ENCODE measurements at places on chromosomes 7 and 10. TPM values are rescaled to one million over a fixed set of nuclear protein-coding genes. Genes with fewer than 3 reads are reported as not detected.

DNA sequence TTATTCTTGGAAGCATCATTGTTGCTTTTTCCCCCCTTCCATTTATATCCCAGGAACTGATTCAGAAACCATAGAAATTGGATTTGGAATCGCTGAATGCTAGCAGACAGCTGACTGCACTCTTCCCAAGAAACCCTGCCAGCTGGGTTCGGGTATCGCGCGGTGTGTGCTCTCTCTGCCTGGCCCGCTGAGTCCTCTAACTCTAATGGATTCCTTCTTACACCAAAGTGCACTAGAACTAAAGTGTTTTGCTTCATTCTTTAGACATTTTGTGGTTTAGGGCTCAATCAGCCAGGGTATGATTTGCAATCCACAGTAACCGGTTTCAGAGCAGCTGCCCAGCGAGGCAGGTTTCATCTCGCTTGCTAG, 92.2 kb downstream of the EGFR start:
- peak overlapping the region; percentile 55 for H3K27ac ChIP-seq
- no peaks in the 10 kb centered on the region for H3K36me3 ChIP-seq
- peaks cover 22% of the 10 kb centered on the region for H3K4me1 ChIP-seq
- H3K27me3 ChIP-seq = no peaks in the 10 kb centered on the region
- peak; percentile 78 for DNase-seq

- no peak overlapping the region for H3K27ac ChIP-seq
- DNase-seq = no peak
- H3K4me3 ChIP-seq = no peak overlapping the region
- H3K4me1 ChIP-seq = peaks cover 17% of the 10 kb centered on the region
- no peaks in the 10 kb centered on the region for H3K36me3 ChIP-seq
- no peaks in the 10 kb centered on the region for H3K27me3 ChIP-seq
These were observed 540.3 kb upstream of the IGFBP3 start for GRCh38 chr7:46461334-46461777.

DNA sequence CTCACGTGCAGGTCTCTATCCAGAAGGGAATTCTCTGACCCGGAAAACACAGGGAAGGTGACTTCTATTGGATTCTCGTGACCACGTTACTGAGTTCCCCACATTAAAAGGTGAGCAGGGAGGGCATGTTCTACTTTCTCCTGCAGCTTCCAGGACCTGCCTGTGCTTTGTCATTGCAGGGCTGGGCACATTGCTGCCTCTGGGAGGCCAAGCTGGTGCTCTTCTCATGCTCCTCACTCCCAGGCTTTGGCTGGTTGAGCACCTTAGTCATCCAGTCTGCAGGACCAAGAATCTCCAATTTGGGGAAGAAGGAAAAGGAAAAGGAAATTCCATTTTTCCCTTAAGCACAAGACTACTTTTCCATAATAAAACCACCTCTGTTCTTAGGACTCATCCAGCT, 86.5 kb upstream of the TMEM72 start:
- no peaks in the 10 kb centered on the region for H3K36me3 ChIP-seq
- no peaks in the 10 kb centered on the region for H3K4me1 ChIP-seq
- no peak overlapping the region for H3K4me3 ChIP-seq

DNA sequence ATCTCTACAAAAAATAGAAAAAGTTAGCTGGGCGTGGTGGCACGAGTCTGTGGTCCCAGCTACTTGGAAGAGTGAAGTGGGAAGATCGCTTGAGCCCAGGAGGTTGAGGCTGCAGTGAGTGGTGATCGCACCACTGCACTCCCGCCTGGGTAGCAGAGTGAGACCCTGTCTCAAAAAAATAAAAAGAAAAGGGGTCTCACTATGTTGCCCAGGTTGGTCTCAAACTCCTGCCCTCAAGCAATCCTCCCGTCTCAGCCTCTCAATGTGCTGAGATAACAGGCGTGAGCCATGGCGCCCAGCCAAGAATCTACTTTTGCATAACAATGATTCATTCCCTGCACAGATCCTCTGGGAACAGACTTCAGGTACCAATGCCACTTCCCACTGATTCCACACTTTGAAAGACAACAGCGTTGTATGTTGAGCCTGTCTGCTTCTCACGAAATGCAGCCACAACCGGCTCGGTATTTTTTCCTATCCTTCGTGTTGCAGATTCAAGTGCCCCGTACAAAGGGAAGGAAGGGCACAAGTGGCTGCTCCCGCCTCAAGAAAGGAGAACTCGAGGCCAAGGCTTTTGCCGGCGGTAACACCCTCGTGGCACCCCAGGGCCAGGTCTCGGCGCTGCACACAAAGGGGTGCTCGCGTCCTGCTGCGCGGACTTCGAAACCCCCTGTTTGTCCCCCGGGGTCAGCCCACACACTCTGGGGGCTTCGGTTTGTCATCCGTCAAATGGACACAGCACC, 745 bp downstream of the DAGLB start:
- no peaks in the 10 kb centered on the region for H3K27me3 ChIP-seq
- peak overlapping the region; percentile 88 for H3K4me3 ChIP-seq
- H3K36me3 ChIP-seq = peaks cover 27% of the 10 kb centered on the region
- H3K4me1 ChIP-seq = no peaks in the 10 kb centered on the region
- H3K27ac ChIP-seq = peak overlapping the region; percentile 67
- DNase-seq = peak; percentile 84

PDE1C gene
- total RNA-seq = 0.02 TPM

ZNF438 gene
- total RNA-seq = 1.5 TPM

Data from SJCRH30 (cell line).